Activated T-helper 1 cell treated with anti-CD3 and anti-CD28 coated beads, Interleukin-12 subunit alpha, Interleukin-12 subunit beta, Interleukin-2, Interleukin-4 antibody, amounts not matched to agents 30 ng/mL and 10 ng/mL and 1 ng/mL, durations not matched to agents 14 hours and 24 hours and 36 hours (primary cell): ENCODE measurements at places on chromosomes 6 and 20. TPM values are rescaled to one million over a fixed set of nuclear protein-coding genes. Genes with fewer than 3 reads are reported as not detected.
A peak's percentile ranks its signal among the peaks of the same experiment; 100 is the strongest.

The VSX1 gene
- total RNA-seq = not detected in 2 replicates

- H3K4me1 ChIP-seq = peaks cover 71% of the 10 kb centered on the region
- peak overlapping the region; percentile 90 for H3K27ac ChIP-seq
- H3K36me3 ChIP-seq = peaks cover 18% of the 10 kb centered on the region
- H3K27me3 ChIP-seq = no peaks in the 10 kb centered on the region
Measured at GRCh38 chr6:90187437-90188121, 109.1 kb downstream of the BACH2 start.

GRCh38 chr20:9514461-9515213 lies at the start of gene LAMP5:
Gene LAMP5, plus strand, starts transcription at chr20:9514590. Its CDS starts 263 bp downstream, at chr20:9514853.
- no peaks in the 10 kb centered on the region for H3K36me3 ChIP-seq
- H3K4me1 ChIP-seq = no peaks in the 10 kb centered on the region
- H3K27ac ChIP-seq = no peak within 1 kb of the TSS
- H3K4me3 ChIP-seq = no peak within 1 kb of the TSS

The TRIM40 gene
- total RNA-seq = not detected in 2 replicates

- no peaks in the 10 kb centered on the region for H3K27me3 ChIP-seq
- H3K36me3 ChIP-seq = no peaks in the 10 kb centered on the region
- no peak for DNase-seq
- no peak overlapping the region for H3K4me3 ChIP-seq
Measured at GRCh38 chr20:52922436-52922835, 49.7 kb upstream of the TSHZ2 start.

DNA sequence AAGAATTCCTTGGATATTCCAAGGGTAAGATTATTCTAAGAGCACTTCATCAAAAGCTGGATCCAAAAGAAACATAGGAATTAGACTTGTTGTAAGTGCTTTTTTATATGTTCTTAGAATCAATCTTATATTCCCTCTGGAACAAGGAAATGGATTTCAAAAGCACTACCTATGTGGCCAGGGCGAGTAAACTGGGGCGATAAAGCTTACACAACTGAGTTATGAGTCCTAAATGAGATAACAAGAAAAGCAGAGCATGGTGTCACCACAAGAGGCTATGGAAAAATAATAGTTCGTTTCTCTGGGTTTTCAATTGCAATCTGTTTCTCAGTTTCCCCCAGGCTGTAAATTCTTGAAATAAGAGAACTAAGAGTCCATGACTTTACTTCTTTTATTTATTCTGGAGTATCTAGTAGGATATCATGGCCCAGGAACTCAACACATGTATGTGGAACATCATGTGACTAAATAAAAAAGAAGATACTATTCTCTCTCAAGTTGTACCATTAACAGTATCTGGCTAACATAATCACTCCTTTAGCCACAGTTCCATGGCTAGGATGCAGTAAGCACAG lies 51.5 kb downstream of the NUDT3 start:
- H3K27ac ChIP-seq = no peak overlapping the region
- no peaks in the 10 kb centered on the region for H3K27me3 ChIP-seq
- H3K36me3 ChIP-seq = peaks cover 7% of the 10 kb centered on the region
- H3K4me3 ChIP-seq = no peak overlapping the region

The MACROD2 gene
- total RNA-seq = not detected in 2 replicates

DNA sequence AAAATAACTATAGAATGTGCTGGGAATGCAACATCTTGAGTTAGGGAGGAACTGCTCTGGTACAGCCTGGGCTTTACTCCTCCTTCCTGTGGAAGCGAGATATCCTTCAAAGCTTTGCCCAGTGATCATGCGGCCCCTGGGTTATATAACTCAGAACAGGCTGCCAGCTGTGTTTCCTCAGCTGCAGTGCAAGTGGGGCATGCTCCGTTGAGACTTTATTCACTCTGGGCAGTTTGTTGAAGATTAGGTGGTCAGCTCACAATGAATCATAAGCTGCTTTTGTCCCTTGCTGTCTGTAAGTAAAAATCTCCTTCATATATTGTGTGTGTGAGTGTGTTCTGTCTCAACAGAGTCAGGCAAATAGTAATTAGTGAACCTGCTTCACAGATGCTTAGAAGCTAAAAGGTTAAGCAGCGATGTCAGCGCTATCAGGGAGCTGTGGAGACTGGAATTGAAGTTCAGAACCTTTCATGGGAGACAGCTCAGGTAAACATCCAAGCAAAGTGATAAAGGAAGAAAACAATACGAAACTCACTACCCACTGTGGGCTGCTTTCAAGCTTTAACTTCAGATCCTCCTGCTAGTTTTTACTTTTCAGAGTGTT lies 688.4 kb downstream of the HTR1B start:
- no peaks in the 10 kb centered on the region for H3K4me1 ChIP-seq
- no peak overlapping the region for H3K27ac ChIP-seq
- no peaks in the 10 kb centered on the region for H3K27me3 ChIP-seq
- H3K36me3 ChIP-seq = no peaks in the 10 kb centered on the region

GRCh38 chr6:43744491-43744890 lies 25.5 kb upstream of the VEGFA start:
- H3K36me3 ChIP-seq = no peaks in the 10 kb centered on the region
- H3K4me3 ChIP-seq = no peak overlapping the region
- DNase-seq = no peak
